ENCODE measurements at places on chromosomes 5 and 9.

GRCh38 chr9:114382699-114383520 lies 4.9 kb downstream of the AKNA start:
- DNase-seq = peak; percentile 75

DNA sequence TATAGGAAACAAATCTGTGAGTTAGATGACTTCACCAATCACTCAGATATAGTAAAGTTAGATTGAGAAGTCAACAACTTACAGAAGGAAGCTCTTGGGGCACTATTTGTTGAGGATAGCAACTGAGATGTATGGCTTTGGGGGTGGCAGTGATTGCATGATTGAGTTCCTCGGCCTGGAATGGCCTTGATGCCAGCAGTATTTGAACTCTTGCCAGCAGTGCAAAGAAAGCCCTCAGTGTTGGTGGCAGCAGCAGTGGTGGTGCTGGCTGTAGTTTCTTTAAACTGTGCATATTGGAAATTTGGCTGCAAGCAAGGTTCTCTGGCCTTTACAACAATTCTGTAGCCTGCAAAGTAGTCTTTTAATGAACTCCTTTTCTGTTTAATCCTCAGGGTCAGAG lies 41.4 kb upstream of the PJA2 start:
- DNase-seq = no peak

- DNase-seq = no peak
Measured at GRCh38 chr9:75824816-75825568, 65.5 kb upstream of the PCSK5 start.

- DNase-seq = no peak
Measured at GRCh38 chr5:128498844-128499455, 39.1 kb downstream of the FBN2 start.

GRCh38 chr5:1511048-1511447 lies 12.7 kb downstream of the LPCAT1 start:
- peak; percentile 22 for DNase-seq

GRCh38 chr5:74595143-74595925 lies 45.2 kb downstream of the ENC1 start:
- peak; percentile 34 for DNase-seq

GRCh38 chr9:98456156-98456613 lies 200.7 kb upstream of the TBC1D2 start:
- no peak for DNase-seq

GRCh38 chr9:128551657-128552152 lies 682 bp upstream of the SPTAN1 start:
- DNase-seq = peak; percentile 24

- DNase-seq = peak; percentile 51
Measured at GRCh38 chr5:1174122-1174936, 27.1 kb upstream of the SLC6A19 start.

GRCh38 chr9:108224716-108225115 lies 631.1 kb downstream of the ACTL7B start:
- DNase-seq = peak; percentile 31

- DNase-seq = no peak
Measured at GRCh38 chr9:79759460-79759859, 187.7 kb downstream of the TLE4 start.

DNA sequence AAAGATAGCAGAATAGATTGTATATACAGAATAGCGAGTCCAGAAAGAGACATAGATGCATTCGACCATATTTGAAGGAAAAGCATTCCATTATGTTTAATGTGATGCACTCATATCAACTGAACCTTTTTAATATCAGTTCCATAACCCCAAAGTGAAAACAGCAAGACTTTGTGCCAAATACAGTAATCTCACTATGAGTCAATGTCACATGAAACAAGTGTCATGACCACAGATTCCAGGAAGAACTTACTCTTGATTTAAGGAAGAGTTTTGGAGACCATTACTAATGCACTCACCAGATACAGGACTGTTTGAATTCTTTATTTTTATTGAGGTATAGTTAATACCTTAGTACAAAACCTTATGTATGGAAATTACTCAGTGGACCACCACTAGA lies 220.5 kb downstream of the SH3GL2 start:
- DNase-seq = no peak

- DNase-seq = no peak
Measured at GRCh38 chr5:140868721-140869554, at the start of gene PCDHA11. Gene PCDHA11 (plus strand): TSS chr5:140868957. CDS start chr5:140869104, 147 bp downstream.

- DNase-seq = no peak
Measured at GRCh38 chr5:34841816-34842215, 2.9 kb downstream of the TTC23L start.

DNA sequence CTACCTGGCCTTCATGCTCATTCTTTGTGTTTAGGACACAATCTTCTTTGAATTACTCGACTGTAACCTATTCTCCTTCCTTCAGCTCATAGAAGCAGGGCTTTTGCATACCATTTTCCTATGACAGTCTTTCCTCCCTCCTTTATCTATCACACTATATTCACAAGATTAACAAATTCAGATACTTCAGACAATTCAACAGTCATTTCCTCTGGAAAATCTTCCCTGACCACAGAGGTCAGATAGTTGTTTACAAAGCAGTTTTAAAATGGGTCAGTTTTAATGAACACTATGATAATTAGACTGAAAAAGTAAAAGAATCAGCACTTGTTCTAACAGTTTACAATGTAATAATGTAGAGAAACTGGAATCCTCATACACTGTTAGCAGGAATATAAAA lies 4.3 kb downstream of the CAAP1 start:
- DNase-seq = no peak

GRCh38 chr9:81069923-81070322 lies 619.4 kb downstream of the TLE1 start:
- no peak for DNase-seq

DNA sequence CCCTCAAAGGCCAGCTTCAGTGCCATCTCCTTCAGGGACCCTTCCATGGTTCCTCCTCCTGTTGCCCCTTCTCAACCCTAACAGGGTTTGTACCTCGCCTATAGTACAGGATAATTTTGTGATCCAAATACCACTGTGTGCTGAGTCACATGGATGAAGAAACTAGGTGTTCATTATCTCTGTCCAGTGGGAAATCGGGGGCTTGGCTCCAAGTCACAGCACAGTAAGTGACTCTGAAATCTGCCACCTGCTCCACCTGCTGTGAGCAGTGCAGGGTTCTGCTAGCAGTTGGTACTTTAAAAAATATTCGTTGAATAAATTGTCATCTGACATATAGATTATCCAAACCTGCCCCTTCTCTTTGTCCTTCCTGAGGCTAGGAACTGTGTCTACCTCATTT lies 123.2 kb upstream of the OTULINL start:
- DNase-seq = no peak

DNA sequence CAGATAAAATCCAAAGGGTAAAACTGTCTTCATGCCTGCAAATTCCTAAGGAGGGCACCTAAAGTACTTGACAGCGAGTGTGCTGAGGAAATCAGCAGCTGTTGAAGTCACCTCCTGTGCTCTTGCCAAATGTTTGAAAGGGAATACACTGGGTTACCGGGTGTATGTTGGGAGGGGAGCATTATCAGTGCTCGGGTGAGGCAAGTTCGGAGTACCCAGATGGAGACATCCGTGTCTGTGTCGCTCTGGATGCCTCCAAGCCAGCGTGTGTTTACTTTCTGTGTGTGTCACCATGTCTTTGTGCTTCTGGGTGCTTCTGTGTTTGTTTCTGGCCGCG lies 727 bp upstream of the ADRB2 start:
- no peak for DNase-seq

- no peak for DNase-seq
Measured at GRCh38 chr5:153672347-153673090, 182.0 kb downstream of the GRIA1 start.

DNA sequence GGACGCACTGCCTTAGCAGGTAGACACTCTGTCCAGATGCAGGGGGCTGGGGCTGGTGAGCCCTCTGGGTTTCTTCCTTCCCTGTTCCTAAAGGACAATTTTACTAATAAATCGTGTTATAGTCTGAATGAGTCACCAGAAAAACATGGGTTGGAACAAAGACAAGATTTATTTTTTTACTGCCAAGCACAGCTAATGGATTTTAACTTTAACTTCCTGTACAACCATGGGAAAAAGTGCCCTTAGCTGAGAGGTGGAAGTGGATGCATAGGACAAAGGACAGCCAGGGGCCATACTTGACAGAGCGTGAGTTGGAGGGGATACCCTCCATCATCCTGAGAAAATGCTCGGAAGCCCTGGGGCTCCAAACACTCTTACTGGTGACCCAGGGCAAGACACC lies 300.7 kb downstream of the MSX2 start:
- DNase-seq = no peak

DNA sequence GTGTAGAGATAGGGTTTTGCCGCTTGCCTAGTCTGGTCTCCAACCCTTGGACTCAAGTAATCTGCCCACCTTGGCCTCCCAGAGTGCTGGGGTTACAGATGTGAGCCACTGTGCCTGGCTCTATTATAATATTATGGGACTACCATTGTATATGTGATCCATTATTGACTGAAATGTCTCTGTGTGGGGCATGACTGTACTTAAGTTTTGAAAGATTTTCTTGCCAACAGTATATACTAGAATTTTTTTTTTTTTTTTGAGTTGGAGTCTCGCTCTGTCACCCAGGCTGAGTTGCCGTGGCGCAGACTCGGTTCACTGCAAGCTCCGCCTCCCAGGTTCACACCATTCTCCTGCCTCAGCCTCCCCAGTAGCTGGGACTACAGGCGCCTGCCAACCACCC lies 17.8 kb downstream of the SPIN1 start:
- no peak for DNase-seq

DNA sequence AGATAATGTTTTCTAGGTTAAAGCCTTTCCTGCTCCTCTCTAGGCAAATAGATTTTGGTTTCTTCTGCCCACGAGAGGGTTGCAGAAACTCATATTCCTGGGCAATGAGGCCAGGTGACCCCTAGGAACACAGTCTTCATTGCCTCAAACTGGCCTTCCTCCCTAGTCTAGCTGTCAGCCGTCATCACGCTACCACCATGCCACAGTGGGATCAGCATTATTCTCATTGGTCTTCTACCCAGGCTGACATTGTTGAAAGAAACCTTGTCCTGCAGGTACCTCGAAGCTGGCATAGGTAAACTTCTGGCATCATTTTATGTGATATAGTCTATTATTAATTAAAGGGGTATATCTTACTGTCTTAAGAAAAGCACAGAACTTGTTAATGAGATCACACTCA lies 51.1 kb downstream of the ELL2 start:
- DNase-seq = no peak

DNA sequence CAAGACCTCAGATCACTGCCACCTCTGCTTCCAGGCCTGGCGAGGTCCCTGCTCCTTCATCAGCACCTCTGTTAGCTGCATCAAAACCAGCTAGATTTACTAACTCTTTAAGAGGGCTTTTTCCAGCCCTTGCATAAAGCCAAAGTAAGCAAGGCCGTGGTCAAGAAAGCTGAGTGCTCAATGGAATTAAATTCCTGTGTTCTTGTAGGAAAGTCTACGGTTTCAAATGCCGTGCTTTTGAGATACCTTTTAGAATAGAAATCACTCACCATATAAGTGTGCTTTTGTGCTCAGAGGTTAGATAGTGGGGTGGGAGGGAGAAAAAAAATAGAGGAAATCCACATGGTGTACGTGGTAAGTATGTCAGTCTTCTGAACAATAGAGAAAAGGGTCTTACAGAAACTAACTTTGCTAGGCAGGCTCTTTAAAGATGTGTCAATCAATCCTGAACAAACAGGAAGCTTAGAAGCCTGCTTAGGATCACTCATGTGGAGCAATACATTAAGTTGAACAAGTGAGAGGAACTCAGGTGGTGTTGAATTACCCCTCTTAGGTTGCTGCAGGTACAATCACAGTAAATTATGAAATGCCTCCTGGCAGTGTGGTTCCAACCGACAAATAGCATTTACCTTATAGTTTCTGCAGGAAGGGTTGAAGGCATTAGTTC lies 79.7 kb downstream of the SEMA6A start:
- peak; percentile 93 for DNase-seq

GRCh38 chr9:89122949-89123348 lies 55.7 kb downstream of the SHC3 start:
- no peak for DNase-seq

- no peak for DNase-seq
Measured at GRCh38 chr9:91809581-91810285, 140.3 kb downstream of the ROR2 start.

- DNase-seq = peak; percentile 28
Measured at GRCh38 chr5:72210888-72211678, 103.8 kb downstream of the MAP1B start.

DNA sequence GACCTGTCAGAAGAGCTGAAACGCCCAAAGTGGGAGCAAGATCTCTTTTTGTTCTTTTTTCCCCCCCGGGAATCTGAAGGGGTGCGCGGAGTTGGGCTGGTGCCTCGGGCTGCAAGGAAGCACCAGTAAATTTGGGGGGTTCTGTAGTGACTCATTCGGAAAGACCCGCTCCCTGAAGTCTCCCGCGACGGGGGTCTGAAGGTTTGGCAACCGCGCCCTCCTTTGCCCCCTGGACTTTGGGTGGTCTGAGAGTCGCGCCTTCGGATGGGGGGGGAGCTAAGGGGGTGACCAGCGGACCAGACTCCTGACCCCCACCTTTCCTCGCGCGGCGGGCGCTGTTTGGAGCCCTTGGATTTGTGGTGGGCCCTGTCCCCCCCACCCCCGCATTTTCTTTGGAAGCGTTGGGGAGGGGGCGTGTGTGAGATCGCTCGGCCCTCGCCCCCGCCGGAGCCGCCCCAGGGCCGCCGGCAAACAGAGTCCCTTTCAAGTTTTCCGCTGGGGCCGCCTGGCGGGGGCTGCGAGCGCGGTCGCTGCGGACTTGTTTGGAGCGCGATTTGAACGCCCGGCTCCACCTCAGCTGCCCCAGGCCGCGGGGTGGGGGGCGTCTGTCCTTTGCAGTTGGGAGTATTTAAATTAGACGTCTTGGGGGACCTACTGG lies 2.0 kb downstream of the CXXC5 start:
- DNase-seq = peak; percentile 78

- DNase-seq = no peak
Measured at GRCh38 chr9:107874137-107874536, 384.6 kb upstream of the KLF4 start.

DNA sequence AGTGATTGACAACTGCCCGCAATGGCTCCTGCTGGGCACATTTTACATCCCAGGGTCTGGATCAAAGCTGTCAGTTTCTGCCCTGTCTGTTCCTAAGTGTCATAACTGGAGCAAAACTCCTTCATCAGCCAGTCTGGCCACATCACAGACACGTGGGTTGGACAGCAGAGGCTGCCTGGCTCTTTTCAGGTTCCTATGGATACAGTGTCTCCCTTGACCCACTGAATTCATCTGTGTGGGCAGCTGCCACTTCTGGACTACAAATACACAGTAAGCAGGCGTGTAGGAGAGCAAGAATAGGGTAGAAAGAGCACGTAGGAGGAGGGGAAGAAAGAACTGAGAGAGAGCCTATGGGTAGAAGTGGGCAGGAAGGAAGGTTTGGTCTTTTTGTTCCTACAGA lies 238.0 kb downstream of the ENC1 start:
- DNase-seq = no peak

- no peak for DNase-seq
Measured at GRCh38 chr5:153153086-153153485, 337.4 kb upstream of the GRIA1 start.

- no peak for DNase-seq
Measured at GRCh38 chr5:163244445-163244987, 192.9 kb upstream of the CCNG1 start.

Measured in kidney (tissue), 22 donors.